ENCODE measurements at places on chromosomes 13 and 19. TPM values are rescaled to one million over a fixed set of nuclear protein-coding genes. Genes with fewer than 3 reads are reported as not detected.

Gene TJP3
- total RNA-seq = not detected

Gene DCT
- under 0.01 TPM for total RNA-seq

Gene UGGT2
- 78.2 TPM for total RNA-seq

Gene NANOS3
- not detected for total RNA-seq

Gene VSIG10L
- total RNA-seq = 0.88 TPM

Gene PRX
- 2.7 TPM for total RNA-seq

Gene KLK15
- total RNA-seq = not detected

Gene PTGIR
- 2.9 TPM for total RNA-seq

Gene CAPN12
- not detected for total RNA-seq

Gene SACS
- total RNA-seq = 42.4 TPM

Gene ANGPTL8
- total RNA-seq = not detected
